Hematopoietic multipotent progenitor cell treated with erythropoietin and hydrocortisone succinate and interleukin-3 and kit ligand, for 8 days (in vitro differentiated cells): ENCODE measurements at places on chromosomes 4 and X.

- DNase-seq = no peak
Observed at GRCh38 chr4:77856152-77856551, 6.5 kb upstream of the MRPL1 start.

DNA sequence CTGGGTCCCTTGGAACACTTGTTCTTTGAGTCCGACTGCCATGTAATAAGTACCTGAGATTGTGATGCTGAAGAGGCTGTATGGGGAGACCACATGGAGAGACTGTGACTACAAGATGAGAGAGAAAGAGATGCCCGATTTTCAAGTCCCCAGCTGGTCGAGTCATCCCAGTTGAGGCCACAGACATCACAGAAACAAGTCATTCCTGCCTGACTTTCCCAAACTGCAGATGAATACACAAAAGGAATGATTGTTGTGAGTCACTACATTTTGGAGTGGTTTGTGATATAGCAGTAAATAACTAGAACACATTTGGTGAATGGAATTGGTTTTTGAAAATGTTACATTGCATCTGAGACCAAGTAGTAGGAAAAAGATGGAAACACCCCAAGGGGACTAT lies 9.0 kb upstream of the YIPF7 start:
- no peak for DNase-seq

- DNase-seq = no peak
Observed at GRCh38 chr4:84814094-84814750, 152.3 kb downstream of the WDFY3 start.

GRCh38 chrX:132508834-132509233 lies 20.0 kb upstream of the MBNL3 start:
- no peak for DNase-seq

- no peak for DNase-seq
Observed at GRCh38 chr4:143232277-143232676, 47.6 kb downstream of the USP38 start.

- no peak for DNase-seq
Observed at GRCh38 chr4:4919927-4920326, 60.5 kb downstream of the MSX1 start.

GRCh38 chrX:28311466-28311865 lies 275.8 kb upstream of the IL1RAPL1 start:
- no peak for DNase-seq

GRCh38 chr4:53040459-53040815 lies 178.3 kb downstream of the RASL11B start:
- DNase-seq = no peak

GRCh38 chr4:165556383-165556782 lies 177.6 kb downstream of the CPE start:
- no peak for DNase-seq

GRCh38 chr4:118206627-118207026 lies 146.2 kb downstream of the PRSS12 start:
- DNase-seq = no peak

DNA sequence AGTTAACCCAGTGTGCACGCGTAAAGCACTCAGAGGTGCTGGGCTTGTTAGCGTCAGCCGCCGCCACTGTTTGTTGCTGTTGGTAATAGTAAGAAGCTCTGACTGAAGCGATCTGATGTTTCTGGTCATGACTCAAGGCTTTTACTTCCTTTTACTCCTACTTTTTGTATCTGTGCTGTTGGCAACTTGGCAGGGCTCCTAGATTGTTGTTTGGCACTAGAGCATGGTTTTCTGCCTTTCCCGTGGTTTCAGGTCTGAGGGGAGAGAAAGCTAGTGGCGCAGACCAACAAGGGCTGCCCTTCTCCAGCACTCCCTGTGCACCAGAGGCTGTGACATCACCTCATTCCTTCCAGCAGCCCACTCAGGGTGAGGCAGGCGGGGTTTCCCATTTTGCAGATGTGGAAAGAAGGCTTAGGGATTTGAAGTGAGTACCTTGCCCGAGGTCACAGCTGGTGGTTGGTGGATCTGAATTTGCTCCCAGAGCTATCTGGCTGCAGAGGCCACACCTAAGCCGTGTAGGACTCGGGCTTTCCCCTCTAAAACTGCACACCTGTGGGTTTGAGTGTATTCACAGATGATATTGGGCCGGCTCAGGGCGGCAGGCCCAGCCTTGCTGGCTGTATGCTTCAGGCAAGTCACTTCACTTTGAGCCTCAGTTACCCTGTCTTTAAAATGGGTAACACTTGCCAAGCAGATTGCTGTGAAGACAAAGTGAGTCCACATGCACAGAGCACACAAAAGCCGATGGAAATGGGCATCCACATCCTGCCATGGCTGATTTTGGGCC lies 51.2 kb upstream of the TADA2B start:
- DNase-seq = peak; percentile 63

GRCh38 chr4:41384992-41385391 lies 128.3 kb downstream of the UCHL1 start:
- DNase-seq = peak; percentile 70

GRCh38 chrX:151151665-151152267 lies 24.6 kb upstream of the GPR50 start:
- DNase-seq = peak; percentile 54

DNA sequence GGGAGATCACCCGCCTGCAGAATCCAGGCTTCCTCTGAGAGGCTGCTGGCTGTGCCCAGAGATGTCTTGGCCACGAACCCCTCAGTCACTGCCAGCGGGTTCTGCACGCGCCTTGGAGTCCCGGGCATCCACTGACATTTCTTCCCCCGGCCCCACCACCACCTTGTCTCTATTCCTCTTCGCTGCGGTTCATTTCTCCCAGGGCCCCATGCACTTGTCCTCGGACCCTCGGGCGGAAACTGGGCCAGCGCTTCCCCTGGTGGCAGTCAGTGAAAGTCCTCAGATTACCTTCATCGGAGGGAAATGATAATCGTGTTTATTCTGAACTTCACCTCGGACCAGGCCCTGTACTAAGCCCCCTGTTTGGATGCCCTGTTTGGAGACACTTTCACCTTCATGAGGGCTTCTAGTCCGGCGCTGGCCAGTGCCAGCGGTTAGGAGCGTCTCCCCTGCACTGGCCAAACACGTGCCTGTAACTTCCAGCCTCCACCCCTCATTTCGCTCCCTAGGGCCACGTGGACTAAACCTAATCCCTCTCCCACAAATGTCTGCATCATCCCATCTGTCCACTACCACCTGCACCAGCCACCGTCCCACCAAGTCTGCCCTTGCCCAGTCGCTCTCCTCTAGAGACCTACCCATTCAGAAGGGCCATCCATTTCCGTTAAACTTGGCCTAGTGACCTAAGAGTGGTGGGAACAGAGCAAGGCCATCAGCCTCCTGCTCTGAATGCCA lies 82.0 kb downstream of the DCTD start:
- no peak for DNase-seq

DNA sequence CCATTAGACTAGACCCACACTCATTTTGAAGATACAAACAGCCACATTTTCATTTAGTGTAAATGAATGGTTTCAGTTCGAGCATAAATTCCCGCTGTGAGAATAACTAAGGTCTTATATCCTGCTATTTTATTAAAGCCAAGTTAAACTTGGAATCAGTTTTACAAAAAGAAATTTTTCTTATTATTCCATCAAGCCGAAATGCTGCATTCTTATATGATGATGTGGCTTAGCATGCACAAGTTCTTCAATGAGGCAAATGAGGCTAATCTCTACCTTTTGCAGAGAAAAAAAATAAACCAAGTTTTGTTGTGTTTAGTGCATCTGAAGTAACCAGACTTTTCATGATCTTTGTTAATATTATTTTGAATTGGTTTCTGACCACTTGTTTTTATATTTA lies 953.9 kb upstream of the PCDH10 start:
- no peak for DNase-seq

- DNase-seq = no peak
Observed at GRCh38 chr4:67879486-67879885, 4.3 kb downstream of the TMPRSS11D start.

DNA sequence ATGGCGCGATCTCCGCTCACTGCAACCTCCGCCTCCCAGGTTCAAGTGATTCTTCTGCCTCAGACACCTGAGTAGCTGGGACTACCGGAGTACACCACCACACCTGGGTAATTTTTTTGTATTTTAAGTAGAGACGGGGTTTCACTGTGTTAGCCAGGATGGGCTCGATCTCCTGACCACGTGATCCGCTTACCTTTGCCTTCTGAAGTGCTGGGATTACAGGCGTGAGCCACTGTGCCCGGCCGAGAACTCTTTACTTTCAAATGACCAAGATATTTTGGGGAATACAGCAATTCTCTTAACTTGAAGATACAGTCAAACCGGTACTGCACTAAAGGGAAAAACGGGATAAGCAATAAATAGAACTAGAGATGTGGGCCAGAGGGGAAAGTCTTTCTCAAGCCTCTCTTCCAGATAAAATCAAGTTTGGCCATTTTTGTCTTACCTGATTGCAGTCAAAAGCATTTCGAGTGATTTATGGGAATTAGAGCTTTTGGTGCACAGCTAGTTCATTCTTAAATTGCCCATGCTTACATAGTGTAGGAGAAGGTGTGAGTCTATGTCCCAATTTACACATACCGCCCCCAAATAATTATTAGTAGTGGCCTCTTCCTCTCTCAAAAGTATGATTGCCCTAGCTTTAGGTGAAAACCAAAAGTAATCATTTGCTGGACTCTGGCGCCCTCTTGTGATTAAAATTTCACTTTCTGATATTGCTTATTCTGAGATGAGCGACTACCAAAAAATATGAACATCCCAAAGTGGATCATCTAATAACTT lies 53.2 kb upstream of the ABCG2 start:
- peak; percentile 72 for DNase-seq

DNA sequence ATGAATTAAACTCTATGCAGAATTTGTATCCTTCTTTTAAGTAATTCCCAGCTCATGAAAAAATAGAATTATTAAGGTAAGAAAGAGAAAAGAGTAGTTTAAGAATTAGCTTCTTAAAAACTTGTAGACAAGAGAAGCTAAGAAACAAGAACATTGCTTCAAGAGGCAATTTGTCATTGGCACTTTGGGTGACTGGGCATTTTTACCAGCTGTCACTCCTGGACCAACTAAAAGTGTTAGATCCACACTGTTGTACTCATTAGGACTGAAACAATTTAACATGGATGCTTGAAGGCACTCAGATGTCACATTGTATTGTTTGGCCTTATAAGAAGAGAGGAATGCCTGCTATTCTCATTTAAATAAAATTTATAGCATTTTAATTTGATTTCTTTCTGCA lies 7.4 kb downstream of the COL25A1 start:
- no peak for DNase-seq

DNA sequence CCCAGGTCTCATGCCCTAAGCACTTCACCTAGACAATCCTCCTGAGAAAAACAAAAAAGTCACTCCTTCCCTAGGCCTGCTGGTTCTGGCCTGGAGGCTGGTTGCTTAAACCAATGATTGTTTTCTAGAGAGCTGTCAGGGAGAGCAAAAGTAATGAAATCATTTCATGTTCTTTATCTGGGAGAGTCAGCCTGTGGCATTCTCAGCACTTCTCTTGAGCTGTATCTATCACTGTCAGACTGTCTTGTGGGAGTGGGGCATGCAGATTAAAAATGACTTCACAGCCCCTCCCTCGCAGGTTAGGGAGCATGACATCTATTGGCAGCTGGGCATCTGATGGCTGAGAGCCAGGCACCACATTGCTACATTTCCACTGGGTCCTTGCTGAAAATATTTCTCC lies 20.4 kb upstream of the TMEM154 start:
- peak; percentile 29 for DNase-seq

DNA sequence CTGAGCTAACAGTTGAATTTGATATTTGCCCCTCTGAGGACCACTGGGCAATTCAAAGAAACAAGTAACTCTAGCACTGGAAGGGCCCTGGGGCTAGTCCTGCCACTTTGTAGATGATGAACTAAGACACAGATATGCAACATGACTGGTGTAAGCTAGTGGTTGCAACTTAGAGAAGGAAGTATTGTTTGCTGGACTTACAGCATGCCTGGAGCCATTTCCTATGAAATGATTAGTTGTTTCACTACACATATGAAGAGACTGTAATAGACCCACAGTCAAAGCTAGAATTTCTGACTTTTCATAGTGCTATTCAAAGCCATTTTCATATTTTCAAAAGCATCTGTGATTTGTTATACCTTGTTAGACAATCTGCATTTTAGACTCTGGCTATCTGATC lies 96.2 kb downstream of the TSPAN7 start:
- DNase-seq = no peak

- DNase-seq = peak; percentile 40
Observed at GRCh38 chr4:152460488-152460887, 75.4 kb downstream of the FBXW7 start.

DNA sequence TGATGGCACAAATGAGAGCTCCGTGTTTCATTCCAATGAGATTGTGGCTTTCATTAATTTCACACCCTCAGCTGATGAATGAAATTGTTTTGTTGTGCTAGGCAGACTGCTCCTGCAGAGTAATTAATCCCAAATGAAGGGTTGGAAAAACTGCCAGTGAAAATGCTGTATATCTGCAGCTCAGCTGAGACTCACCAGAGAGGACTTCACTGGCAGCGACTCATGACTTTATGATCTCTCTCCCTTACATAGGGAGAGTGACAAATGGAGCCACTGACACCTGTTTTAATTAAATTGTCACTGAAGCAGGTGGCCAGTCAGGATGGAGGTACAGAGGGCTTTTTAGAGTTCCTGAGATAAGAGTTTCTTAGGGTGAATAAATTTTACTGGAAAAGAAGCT lies 24.8 kb downstream of the GRXCR1 start:
- no peak for DNase-seq

DNA sequence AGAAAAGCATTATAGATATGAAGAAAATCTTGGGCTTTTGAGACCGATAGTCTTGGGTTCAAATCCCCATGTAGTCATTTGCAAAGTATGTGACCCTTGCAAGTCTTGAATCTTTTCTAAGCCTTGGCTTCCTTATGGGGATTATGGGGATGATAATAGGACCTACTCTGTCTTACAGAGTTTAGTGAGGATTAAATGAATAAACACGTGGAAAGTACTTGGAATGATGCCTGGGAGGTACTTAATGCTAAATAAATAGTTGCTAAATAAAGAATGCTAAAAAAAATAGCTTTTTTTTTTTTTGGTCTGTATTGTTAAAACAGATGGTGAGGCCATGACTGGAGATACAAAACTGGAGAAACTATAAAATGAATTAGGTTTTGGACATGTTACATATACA lies 292.7 kb downstream of the GPAT3 start:
- no peak for DNase-seq

DNA sequence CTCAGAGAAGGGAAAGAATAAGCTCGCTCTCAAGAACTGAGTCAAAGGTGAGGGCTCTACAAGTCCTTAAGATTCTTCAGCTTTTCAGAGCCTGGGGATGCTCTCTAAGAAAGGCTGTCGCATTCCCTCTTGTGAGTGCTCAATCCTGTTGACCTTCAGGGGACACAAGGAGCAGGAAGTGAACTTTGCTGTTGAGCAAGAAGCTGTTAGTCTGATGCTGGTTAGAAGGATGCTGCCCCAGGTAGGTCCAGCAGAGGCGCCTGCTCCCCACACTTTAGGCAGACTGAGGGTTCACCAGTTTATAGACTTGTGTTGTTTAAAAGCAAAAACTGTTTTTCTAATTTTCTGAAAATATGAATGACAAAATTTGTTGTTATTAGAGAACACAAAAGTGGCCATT lies 125.4 kb upstream of the SPOCK3 start:
- DNase-seq = peak; percentile 1

DNA sequence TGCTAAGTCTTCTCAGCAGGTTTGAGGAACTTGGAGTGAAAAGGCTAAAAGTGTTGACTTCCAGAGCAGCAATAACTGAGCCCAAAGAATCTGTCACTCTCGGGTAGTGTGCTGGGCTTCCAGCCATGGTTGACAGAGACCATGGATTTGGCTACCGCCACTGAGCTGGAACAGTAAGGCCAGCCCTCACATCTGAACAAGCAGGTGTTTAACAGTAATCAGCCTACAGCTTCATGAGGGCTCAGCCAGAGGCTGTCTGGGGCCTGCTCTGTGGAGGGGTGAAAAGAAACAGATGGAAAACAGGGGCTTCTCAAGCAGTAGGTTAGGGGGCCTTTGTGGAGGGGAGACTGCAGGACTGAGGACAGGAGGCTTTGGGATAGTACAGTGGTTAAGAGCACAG lies 14.9 kb downstream of the RASL11B start:
- DNase-seq = no peak
